Activated CD4-positive, alpha-beta memory T cell treated with anti-CD3 and anti-CD28 coated beads, Interleukin-2, amount 10 ng/mL, durations not matched to agents 7 days and 5 days (primary cell): ENCODE measurements at places on chromosomes 16 and 17. TPM values are rescaled to one million over a fixed set of nuclear protein-coding genes. Genes with fewer than 3 reads are reported as not detected.
A peak's percentile ranks its signal among the peaks of the same experiment; 100 is the strongest.

DNA sequence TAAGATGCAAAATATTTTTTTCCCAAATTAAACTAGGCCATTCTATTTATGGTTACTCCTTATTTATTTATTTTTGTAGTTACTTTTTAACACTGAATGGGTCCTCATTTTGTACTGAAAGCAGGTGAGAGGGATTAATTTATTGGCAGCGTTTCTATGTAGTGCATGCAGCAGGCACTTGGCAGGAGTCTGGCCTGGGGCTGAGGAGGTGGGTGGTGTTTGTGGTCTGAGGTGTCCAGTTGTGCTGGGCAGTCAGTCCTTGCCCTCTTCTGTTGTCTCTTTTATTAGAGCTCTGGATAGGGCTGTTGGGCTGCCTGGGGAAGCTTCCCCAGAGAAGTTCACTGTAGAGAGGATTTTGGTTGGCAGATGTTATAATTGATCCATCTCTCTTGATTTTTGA, 12.7 kb downstream of the SEC14L1 start:
- DNase-seq = no peak
- H3K4me1 ChIP-seq = peaks cover 39% of the 10 kb centered on the region
- no peak overlapping the region for H3K4me3 ChIP-seq

Gene OR2C1
- not detected for total RNA-seq

DNA sequence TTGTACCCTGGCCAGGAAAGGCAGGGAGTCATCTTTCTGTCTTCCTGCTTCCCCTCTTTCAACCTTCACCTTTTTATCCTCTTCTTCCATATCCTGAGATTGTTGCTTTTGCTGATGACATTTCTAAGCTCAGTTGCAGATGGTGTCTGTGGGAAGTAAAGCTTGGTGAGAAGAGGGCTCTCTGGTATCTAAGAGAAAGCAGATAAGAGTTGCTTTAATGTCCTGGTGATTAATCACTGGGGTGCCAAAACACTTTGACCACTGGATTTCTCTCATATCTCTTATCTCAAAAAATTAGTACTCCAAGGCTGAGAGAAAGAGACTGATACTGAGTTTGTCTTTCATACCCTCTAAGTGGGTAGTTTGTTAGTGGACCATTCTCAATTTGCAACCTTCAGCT, 71.3 kb downstream of the NEUROD2 start:
- peaks cover 28% of the 10 kb centered on the region for H3K4me1 ChIP-seq
- H3K27ac ChIP-seq = no peak overlapping the region
- H3K36me3 ChIP-seq = peaks cover 16% of the 10 kb centered on the region
- H3K27me3 ChIP-seq = no peaks in the 10 kb centered on the region

Gene C1QTNF8
- not detected for total RNA-seq

Gene CCL16
- total RNA-seq = not detected

DNA sequence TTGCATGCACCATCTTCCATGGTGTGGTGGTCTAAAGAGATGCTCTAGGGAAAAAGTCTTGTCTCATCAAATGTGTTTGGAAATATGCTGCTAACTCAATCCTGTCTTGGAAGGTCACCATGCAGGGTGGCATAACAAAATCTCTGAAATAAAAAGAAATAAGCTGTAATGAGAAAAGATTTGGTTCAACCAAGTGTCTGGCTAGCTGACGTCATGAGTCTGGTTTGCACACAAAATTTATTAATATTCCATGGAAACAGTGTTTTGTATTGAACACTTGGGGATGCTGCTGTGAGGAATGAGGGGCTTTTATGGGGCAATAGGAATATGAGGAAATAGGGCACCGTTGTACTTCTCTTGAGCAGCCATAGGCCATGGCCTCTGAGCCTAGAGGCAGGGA, 575.7 kb upstream of the CDH5 start:
- DNase-seq = no peak
- no peaks in the 10 kb centered on the region for H3K27me3 ChIP-seq
- no peaks in the 10 kb centered on the region for H3K36me3 ChIP-seq
- no peaks in the 10 kb centered on the region for H3K4me1 ChIP-seq

DNA sequence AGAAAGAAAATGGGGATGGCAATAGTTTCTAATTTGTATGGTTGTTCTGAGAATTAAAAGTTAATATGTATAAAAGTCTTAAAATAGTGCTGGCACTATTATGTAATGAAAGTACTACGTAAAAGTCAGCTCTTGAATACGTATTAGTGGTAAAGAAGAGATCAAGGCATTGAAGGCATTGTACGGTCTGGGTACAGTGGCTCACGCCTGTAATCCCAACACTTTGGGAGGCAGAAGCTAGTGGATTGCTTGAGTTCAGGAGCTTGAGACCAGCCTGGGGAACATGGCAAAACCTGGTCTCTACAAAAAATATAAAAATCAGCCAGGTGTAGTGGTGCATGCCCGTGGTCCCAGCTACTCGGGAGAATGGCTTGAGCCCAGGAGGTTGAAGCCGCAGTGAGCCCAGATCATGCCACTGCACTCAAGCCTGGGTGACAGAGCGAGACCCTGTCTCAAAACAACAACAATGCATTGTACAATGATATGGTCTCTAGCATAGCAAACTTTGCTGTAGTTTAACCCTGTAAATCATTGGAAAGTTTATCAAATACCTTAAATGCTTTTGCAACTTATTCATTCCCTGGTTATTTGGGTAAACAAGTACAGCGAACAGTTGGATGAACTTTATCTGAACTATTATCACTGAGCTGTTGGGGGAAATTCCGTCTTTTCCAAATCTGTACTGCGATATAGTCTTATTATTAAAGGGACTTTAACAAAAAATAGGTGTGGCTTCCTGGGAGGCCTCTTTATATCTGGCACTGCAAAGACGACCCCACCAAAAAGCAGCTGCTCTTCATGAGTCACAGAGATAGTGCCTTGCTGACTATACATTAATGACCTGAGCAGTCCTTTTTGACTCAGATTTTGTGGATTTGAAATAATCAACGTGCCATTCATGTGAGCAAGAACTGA, 73.6 kb downstream of the GPRC5B start:
- H3K36me3 ChIP-seq = peaks cover 5% of the 10 kb centered on the region
- peaks cover 5% of the 10 kb centered on the region for H3K27me3 ChIP-seq
- DNase-seq = no peak
- no peak overlapping the region for H3K27ac ChIP-seq
- H3K4me3 ChIP-seq = no peak overlapping the region

GRCh38 chr17:32523017-32523680, 36.4 kb downstream of the CDK5R1 start:
- peak; percentile 61 for DNase-seq
- peak overlapping the region; percentile 55 for H3K4me3 ChIP-seq
- H3K36me3 ChIP-seq = peaks cover 4% of the 10 kb centered on the region
- H3K4me1 ChIP-seq = peaks cover 72% of the 10 kb centered on the region

DNA sequence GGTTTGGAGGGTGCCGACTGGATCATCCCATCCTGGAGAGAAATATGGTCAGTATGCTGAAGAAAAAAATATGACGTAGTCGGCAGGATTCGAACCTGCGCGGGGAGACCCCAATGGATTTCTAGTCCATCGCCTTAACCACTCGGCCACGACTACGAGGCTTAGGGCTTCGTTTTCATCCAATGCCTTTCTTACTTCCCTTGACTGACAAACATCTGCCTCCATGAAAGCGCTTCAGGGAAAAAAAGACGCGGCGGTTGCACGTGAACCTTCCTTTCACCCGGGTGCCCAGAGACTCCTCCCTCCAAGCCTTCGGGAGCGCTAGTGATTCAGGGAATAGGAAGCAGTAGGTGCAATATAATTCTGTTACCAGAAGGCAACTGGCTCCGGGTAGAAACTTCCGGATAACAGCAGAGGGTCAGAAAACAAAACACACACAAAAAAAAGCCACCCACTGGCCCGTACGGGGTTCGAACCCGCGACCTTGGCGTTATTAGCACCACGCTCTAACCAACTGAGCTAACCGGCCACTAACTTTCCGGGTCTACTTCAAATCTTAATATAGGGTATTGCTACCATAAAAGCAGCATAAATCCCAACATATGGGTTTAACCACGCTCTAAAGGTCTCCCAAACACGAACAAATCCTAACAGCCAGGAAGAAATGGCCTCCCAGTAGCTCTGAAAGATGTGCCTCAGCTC, 16.3 kb upstream of the AURKB start:
- DNase-seq = peak; percentile 26
- peaks cover 63% of the 10 kb centered on the region for H3K36me3 ChIP-seq
- H3K27me3 ChIP-seq = no peaks in the 10 kb centered on the region
- H3K27ac ChIP-seq = peak overlapping the region; percentile 80
- H3K4me1 ChIP-seq = peaks cover 47% of the 10 kb centered on the region
- H3K4me3 ChIP-seq = peak overlapping the region; percentile 25

GRCh38 chr17:44111777-44112176, 11.7 kb downstream of the HDAC5 start:
- peaks cover 3% of the 10 kb centered on the region for H3K36me3 ChIP-seq
- no peak overlapping the region for H3K27ac ChIP-seq
- H3K4me1 ChIP-seq = peaks cover 5% of the 10 kb centered on the region
- H3K27me3 ChIP-seq = no peaks in the 10 kb centered on the region
- no peak overlapping the region for H3K4me3 ChIP-seq

DNA sequence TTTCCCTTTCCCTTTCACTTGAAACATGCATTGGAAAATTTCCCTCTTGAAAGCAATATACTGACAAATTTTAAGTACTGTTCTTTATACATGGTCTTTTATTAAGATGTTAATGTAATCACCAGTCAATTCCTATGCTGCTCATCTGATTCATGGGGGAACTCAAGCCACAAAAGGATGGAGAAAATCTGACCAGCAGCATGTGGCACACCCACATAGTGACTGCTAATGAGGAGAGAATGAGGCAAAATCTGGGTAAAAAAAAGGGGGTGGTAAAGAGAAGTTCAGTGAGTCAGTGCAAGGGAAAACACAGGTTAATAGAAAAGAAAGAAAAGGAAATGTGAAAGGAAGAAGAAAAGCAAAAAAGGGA, 11.3 kb downstream of the RFFL start:
- no peaks in the 10 kb centered on the region for H3K27me3 ChIP-seq
- peaks cover 58% of the 10 kb centered on the region for H3K4me1 ChIP-seq
- peak overlapping the region; percentile 42 for H3K4me3 ChIP-seq
- peak overlapping the region; percentile 88 for H3K27ac ChIP-seq
- peaks cover 33% of the 10 kb centered on the region for H3K36me3 ChIP-seq
- DNase-seq = no peak

DNA sequence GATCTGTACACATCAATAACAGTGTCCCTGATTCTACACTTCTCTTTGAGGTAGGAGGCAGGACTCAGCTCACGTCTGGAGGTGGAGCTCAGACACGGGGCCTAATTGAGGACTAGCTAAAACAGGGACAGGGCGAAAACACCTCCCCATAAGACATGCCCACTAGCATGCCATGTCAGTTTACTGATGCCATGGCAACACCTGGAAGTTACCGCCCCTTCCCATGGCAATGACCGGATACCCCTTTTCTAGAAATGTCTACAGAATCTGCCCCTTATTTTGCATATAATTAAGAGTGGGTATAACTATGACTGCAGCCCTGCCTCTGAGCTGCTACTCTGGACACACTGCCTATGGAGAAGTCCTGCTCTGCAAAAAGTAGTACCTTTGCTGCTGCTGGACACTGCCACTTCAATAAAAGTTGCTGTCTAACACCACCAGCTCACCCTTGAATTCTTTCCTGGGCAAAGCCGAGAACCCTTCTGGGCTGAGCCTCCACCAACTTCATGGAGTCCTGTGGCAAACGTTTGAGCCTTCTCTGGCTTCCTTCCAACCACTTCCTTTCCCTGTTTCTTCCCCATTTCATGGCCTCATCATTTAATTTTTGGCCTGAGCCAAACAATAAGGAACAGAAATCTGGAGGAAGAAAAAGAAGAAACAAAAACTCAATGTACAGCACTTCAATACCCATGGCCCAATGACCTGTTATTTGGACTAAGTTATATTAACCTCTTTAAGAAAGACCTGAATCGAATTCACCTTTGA, 21.0 kb downstream of the PHB1 start:
- DNase-seq = no peak
- peak overlapping the region; percentile 11 for H3K27ac ChIP-seq
- H3K36me3 ChIP-seq = no peaks in the 10 kb centered on the region
- no peak overlapping the region for H3K4me3 ChIP-seq
- H3K4me1 ChIP-seq = peaks cover 44% of the 10 kb centered on the region
- no peaks in the 10 kb centered on the region for H3K27me3 ChIP-seq

GRCh38 chr17:48150597-48151001, 43.0 kb downstream of the SNX11 start:
- peaks cover 33% of the 10 kb centered on the region for H3K36me3 ChIP-seq
- no peak overlapping the region for H3K4me3 ChIP-seq
- DNase-seq = no peak
- H3K4me1 ChIP-seq = no peaks in the 10 kb centered on the region

Gene ABCA6
- total RNA-seq = 0.30 TPM

Gene AOC2
- 1.0 TPM for total RNA-seq

Gene IGF2BP1
- not detected for total RNA-seq

DNA sequence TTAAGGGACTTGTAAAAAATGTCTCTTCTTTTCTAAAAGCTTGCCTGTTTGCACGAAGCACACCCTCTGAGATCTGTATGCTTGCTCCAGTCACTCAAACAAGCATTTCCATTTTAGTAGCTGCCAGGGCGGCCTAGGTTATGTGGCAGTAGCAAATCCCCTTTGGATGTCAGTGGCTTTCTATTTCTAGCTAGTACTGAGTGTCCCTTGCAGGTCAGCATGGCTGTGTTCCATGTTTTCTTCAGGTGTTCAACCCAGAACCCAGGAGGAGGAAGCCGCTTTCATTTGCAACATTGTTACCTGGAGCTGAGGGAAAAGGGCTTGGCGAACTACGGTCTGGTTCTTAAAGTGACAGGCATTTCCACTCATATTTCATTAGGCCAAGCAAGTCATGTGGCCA, 36.4 kb downstream of the FOXL1 start:
- DNase-seq = no peak
- peaks cover 4% of the 10 kb centered on the region for H3K27me3 ChIP-seq
- no peak overlapping the region for H3K27ac ChIP-seq

DNA sequence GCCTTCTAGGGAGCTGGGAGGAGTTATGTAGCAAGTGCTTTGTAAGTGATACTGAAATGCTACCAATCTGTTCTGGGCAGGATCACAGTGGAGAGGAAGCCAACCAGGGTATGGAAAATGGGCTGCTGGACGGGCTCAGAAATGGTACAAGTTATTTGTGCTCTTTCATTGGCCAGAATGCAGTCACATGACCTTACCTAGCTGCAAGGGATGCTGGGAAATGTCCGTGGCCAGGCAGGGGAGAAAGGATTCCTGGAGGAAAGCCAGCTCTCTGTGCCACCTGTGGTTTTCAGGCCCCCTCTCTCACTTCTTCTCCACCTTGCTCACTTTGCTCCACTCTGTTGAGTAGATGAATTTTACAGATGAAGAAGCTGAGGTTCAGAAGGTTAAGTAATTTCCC, 4.8 kb downstream of the EEF2K start:
- peaks cover 44% of the 10 kb centered on the region for H3K4me1 ChIP-seq
- no peak for DNase-seq
- no peaks in the 10 kb centered on the region for H3K27me3 ChIP-seq
- H3K4me3 ChIP-seq = no peak overlapping the region
- H3K27ac ChIP-seq = no peak overlapping the region

- peak overlapping the region; percentile 87 for H3K4me3 ChIP-seq
- H3K27me3 ChIP-seq = no peaks in the 10 kb centered on the region
- DNase-seq = peak; percentile 87
- peaks cover 63% of the 10 kb centered on the region for H3K4me1 ChIP-seq
- peaks cover 52% of the 10 kb centered on the region for H3K36me3 ChIP-seq
Observed at GRCh38 chr17:45248132-45248957, 13.5 kb downstream of the SPATA32 start.

Gene PRM3
- total RNA-seq = not detected

- H3K27ac ChIP-seq = no peak overlapping the region
- H3K27me3 ChIP-seq = no peaks in the 10 kb centered on the region
- H3K4me1 ChIP-seq = peaks cover 13% of the 10 kb centered on the region
- DNase-seq = no peak
- no peak overlapping the region for H3K4me3 ChIP-seq
- H3K36me3 ChIP-seq = peaks cover 17% of the 10 kb centered on the region
Observed at GRCh38 chr16:56369202-56369601, 56.1 kb downstream of the AMFR start.
